Stromal cell of bone marrow (primary cell): ENCODE measurements at places on chromosomes 2 and 18.
A peak's percentile ranks its signal among the peaks of the same experiment; 100 is the strongest.

DNA sequence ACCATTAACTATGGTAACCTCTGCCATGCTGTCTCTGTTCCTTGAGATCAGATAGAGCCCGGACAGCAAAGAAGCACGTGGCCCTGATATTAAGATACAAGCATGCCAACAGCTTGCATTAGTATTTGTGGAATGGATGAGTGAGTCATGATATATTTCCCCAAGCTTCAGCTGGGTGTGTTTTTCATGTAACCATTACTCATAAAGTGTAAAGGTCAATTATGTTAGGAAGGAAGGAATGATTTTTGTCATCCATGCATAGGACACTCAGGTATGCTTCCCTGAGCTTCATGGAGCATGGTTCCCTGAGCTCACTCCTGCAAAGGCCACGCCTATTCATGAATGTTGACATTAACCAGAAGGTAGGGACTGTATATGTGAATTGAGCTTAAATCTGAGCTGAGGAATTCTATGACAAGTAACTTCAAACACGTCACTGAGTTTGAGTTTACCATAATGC is 74.6 kb downstream of the ARL4C start:
- DNase-seq, result peak; percentile 86

- peak; percentile 15 for DNase-seq
Measured at GRCh38 chr2:224836263-224836662, 120.1 kb upstream of the CCDC195 start.

- DNase-seq, result peak; percentile 36
Measured at GRCh38 chr2:180614776-180615175, 365.6 kb upstream of the UBE2E3 start.

DNA sequence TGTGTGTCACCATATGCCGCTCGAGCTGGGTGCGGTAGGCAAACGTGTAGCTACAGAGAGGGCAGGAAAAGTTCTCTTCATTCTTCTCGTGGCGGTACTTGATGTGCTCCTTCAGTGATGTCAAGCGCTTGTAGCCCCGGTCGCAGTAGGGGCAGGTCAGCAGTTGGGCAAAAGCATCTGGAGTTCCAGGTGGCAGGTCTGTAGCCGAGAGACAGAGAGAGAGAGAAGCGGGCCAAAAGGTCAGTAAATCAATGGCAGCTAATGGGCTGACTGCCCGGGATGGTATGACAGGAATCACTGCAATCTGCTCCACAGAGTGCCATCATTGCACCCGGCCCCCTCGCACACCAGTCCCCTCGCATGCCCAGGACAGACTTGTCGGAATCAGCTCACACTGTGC is 116.0 kb downstream of the ZEB2 start:
- no peak for DNase-seq

GRCh38 chr2:64769392-64770044 is 115.8 kb upstream of the SERTAD2 start:
- DNase-seq, result no peak

DNA sequence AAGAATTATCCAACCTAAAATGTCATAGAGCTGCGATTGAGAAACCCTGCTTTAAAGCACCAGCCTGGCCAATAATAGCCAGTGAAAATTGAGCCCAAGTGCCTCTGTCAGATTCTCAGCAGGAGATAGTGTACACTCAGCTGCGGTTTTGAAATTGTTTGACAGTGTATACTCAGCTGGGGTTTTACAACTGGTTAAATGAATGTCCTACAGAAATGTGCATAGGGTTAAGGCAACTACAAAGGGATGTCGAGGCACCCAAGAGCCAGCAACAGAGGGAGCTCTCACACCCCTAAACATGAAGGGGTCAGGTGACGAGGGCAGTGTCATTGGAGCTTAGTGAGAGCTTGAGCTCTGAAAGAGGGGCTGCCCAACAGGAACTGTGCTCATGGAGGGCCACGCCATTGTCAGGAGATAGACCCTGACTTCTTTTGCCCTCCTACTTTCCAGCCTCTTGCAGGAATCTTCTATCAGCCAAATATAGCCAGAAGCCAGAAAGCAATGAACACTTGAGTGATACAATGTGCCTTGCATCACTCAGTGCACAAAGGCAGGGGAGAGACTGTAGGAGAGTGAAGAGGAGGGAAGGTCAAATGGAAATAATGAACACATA is 15.1 kb downstream of the ACTG2 start:
- DNase-seq, result peak; percentile 52

DNA sequence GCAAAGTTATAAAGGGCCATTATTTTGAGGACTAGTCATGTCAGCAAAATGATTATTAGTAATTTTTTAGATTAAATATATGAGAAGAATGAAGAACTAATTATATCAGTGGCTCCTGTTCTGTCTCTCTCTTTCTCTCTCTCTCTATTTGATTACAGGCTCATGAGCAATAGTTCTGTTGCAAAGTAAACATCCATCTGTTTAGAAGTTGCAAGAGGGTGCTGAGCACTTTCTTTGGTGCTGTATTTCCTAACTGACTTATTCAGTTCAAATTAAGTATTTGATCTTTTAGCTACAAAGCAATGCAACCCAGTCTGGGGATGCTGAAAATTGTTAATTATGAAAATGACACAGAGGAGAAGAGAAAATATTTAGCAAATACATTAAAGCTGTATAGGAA is 408.1 kb upstream of the UBE2E3 start:
- DNase-seq, result no peak

GRCh38 chr2:210895132-210895531 is 338.7 kb downstream of the CPS1 start:
- no peak for DNase-seq
